Epithelial cell of proximal tubule (primary cell): ENCODE measurements at places on chromosomes 2 and 18.

- no peak for DNase-seq
Measured at GRCh38 chr2:129580001-129580400, 399.5 kb upstream of the RAB6C start.

GRCh38 chr18:46333431-46334135 lies 229.4 kb downstream of the HAUS1 start:
- no peak for DNase-seq

DNA sequence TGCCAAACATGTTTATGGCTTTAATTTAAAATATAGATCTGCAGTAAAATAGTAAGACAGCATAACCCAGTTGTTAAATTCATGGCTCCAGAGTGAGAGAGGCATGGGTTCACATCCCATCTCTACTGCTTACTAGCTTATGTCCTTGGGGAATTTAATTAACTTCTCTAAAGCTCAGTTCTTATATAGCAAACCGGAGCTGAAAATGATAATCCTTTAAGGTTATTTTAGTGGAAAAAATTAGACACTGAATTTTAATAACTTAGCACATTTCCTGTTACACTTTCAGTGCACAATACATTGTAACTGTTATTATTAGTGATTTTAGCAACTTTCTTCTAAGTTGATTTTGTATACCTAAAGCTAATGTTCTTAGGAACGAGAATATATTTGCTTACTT lies 14.8 kb downstream of the SCN9A start:
- no peak for DNase-seq

GRCh38 chr2:221104361-221104811 lies 467.7 kb downstream of the EPHA4 start:
- no peak for DNase-seq

GRCh38 chr2:226074391-226074790 lies 674.9 kb downstream of the NYAP2 start:
- DNase-seq = no peak

DNA sequence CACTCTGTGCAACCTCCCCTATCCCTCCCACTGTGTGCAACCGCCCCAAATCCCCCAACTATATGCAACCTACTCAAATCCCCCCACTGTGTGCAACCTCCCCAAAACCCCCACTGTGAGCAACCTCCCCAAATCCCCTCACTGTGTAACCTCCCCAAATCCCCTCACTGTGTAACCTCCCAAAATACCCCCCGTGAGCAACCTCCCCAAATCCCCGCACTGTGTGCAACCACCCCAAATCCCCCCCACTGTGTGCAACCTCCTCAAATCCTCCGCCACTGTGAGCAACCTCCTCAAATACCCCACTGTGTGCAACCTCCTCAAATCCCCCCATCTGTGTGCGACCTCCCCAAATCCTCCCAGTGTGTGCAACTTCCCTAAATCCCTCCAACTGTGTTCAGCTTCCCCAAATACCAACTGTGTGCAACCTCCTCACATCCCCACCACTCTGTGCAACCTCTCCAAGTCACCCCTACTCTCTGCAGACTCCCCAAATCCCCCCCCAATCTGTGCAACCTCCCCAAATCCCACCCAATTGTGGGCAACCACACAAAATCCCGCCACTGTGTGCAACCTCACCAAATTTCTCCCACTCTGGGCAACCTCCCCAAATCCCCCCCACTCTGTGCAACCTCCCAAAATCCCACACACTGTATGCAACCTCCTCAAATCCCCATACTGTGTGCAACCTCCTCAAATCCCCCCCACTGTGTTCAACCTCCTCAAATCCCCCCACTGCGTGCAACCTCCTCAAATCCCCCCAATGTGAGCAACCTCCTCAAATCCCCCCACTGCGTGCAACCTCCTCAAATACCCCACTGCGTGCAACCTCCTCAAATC lies 114.1 kb downstream of the TPO start:
- no peak for DNase-seq

GRCh38 chr2:57207191-57207590 lies 839.4 kb upstream of the VRK2 start:
- no peak for DNase-seq

DNA sequence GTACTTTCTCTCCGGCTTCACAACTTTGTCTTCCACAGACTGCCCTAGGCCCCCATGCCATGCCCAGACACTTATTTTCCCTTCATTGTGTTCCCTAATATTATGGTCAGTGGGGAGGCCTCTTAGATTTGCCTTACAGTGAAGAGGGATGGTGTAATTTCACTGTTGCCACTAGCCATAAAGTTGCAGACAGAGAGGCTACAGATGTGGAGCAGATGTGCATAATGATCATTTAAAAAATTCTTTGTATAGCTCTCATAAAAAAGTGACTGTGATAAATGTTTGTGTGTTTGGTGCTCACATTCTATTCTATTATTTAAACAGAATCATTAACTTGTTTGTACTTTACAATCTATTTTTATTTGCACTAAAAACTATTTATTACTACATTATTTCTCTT lies 67.5 kb upstream of the FN1 start:
- DNase-seq = no peak

DNA sequence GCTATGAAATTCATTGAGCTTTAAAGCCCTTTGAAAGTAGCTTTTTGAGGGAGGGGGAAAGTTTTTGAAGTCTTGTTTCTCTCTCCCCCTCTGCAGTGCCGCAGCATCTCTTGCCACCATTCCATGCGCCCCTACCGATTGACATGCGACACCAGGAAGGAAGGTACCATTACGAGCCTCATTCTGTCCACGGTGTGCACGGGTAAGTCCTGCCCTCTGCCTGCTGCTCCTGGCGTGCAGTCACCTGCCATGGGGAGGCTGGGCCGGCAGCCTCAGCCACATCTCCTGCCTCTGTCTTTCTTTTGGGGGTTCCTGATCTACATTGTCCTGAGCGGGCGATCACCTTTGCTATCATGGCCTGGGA lies 191.6 kb downstream of the GLI2 start:
- no peak for DNase-seq

- DNase-seq = no peak
Measured at GRCh38 chr2:238915196-238915595, 67.3 kb downstream of the TWIST2 start.

GRCh38 chr18:66328296-66328878 lies 275.5 kb downstream of the CDH19 start:
- no peak for DNase-seq

GRCh38 chr18:13531681-13532325 lies 194.6 kb downstream of the FAM210A start:
- no peak for DNase-seq

DNA sequence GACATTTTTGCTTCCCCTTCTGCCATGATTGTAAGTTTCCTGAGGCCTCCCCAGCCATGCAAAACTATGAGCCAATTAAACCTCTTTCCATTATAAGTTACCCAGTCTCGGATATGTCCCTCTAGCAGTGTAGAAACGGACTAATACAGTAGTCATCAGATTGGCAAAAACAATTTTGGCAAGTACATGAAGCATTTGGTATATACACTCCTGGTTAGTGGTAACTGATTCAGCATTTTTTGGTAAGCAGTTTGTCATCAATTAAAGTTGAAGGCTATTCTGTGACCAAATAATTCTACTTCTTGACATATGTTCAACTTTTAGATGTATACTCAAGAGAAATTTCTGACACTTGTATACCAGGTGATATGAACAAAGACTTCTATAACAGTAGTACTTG lies 190.5 kb upstream of the STON1 start:
- DNase-seq = no peak

- DNase-seq = no peak
Measured at GRCh38 chr2:133884739-133885381, 316.6 kb upstream of the NCKAP5 start.

DNA sequence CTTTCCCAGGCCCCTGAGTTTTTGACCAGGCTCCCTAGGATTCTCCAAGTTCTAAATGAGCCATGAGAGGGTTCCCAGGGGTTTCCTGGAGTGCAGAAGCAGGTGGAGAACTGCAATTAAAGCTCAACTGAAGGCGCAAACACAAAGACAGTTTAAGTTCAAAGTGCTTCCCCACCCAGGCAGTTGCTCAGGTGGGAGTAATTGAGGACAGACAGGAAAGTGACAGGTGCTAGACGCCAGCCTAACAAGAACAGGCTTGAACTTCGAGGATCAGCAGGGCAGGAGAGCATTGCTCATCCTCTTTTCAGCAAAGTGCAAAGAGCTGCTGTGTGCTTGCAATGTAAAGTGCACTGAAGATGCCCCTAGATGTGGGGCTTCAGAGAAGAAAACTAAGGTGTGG lies 77.2 kb upstream of the ST8SIA3 start:
- no peak for DNase-seq

- no peak for DNase-seq
Measured at GRCh38 chr2:239807568-239807967, 217.6 kb downstream of the NDUFA10 start.

GRCh38 chr2:5940596-5941535 lies 248.7 kb downstream of the SOX11 start:
- no peak for DNase-seq

DNA sequence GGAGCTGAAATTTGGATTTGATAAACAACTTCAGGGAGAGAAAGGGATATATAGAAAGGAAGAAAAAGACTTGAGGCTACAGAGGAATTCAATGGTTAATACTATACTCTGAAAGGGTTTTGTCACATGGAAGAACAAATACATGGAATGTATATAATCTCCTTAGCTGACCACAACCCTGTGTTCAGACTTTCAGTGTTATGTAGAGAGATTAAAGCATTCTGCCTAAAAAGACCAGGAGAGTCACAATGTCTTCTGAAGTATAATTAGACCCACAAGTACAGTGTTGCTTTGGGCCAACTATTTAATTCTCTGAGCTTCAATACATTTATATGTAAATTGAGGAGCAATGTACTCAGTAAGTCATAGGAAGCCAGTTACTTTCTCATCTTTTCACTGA lies 123.8 kb upstream of the FSHR start:
- DNase-seq = no peak

DNA sequence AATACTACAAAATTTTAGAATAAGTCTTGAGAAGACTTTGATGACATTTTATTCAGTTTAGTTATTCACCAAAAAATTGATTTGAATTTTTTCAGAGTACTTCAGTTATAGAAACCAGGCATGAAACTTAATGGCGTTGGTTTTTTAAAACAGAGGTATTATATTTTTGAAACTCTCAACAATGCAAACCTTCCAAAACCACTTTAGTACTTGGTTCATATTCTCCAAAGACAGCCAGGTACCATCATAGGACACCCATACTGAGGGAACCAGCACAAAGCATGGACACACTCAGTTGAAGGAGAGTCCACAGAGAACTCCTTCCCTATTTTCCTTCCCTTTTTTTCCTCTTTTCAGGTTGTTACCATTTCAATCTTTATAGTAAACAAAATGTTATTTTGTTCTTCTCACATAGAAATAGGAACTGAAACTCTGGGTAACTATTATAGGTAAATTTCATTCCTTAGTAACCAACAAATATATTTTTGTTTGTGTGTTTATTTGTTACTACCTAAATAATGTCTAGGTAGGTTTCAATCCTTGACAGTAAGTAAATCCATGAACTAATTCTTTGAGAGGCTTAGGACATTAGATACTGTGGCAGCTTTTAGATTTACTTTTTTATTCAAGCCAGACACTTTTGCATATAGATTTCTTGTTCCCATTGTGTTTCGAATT lies 95.8 kb downstream of the TMEFF2 start:
- no peak for DNase-seq

GRCh38 chr2:159712929-159713420 lies 669 bp downstream of the MARCHF7 start:
- DNase-seq = no peak

DNA sequence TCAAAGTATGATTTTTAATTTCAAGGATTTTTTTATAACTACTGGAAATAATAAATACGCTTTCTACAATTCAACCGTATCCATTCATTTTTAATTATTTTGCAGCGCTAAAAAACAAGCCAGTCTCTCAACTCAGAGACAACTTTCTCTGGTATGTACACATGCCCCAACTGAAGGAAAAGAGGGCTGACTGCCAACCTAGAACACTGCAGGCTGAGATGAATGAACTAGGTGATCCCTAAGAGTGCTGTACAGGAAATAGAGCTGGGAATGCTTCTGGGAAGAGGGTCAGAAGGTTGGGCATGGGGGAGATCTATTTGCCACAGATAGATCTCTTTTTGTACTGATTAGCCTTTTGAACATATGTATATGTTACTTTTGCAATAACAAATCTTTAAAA lies 460.1 kb downstream of the NR4A2 start:
- DNase-seq = no peak

DNA sequence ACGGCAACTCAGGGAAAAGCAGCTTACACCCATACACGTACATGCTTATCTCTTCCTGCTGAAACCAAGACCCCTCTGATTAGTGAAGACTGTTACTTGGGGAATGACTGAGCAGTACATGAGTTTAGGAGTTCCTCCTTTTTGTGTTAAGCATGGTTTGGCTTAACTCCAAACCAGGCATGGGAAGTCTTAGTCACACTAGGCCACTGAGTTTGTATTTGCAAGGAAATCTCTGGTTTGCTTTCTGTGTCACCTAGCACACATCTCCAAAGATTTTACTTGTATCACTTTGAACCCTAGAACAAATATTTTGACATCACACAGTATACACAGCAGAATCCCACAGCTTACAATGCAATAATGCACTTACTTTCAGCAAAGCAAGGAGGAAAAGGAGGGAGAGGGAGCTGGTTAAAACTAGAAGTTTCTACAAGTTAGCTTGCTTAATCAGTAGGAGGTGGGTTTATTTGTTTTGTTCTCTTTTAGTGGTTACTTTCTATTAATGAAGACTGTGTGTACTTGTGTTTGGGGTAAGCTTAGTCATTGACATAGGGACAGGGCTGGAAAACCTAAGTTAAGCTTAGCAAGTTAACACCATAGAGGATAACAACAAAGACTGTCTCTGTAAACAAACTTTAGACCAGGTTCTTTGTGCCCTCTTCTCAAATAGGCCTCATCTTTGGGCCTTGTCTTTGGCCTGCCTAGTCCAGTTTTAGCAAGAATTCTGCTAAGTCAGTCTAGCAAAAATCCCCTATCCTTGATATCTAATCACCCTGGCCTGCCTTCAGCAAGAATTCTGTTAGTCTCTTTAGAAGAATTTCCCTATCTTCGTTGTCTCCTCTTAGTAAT lies 219.4 kb downstream of the MREG start:
- no peak for DNase-seq

GRCh38 chr2:188984065-188984491 lies 9.9 kb downstream of the COL3A1 start:
- DNase-seq = peak; percentile 23

DNA sequence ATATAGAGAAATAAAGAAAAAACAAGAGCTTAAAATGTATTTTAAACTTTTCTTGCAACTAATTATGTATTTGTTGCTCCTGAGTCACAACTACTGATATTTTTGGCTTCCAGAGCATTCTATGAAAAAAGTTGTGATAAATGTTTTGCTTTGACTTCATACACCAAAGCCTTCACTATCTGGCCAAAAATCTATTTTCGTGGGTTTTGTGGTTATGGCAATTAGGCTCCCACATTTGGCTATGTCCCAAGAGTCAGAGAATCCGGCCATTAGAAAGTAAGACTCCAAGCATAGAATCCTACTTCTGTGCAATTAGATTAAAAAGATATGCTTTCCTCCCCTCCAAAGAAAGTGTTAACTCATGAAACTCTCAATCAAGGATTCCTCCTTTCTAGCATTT lies 1456.1 kb upstream of the ACVR2A start:
- DNase-seq = no peak

- DNase-seq = no peak
Measured at GRCh38 chr2:212177724-212178123, 360.9 kb downstream of the ERBB4 start.

GRCh38 chr2:112187046-112187715 lies 49.0 kb downstream of the FBLN7 start:
- no peak for DNase-seq

- no peak for DNase-seq
Measured at GRCh38 chr2:175523001-175523400, 341.5 kb upstream of the ATP5MC3 start.

- no peak for DNase-seq
Measured at GRCh38 chr2:232219496-232219870, 159.1 kb upstream of the ALPP start.
